Neural progenitor cell (in vitro differentiated cells): ENCODE measurements at places on chromosomes 1 and 21. TPM values are rescaled to one million over a fixed set of nuclear protein-coding genes. Genes with fewer than 3 reads are reported as not detected.

DNA sequence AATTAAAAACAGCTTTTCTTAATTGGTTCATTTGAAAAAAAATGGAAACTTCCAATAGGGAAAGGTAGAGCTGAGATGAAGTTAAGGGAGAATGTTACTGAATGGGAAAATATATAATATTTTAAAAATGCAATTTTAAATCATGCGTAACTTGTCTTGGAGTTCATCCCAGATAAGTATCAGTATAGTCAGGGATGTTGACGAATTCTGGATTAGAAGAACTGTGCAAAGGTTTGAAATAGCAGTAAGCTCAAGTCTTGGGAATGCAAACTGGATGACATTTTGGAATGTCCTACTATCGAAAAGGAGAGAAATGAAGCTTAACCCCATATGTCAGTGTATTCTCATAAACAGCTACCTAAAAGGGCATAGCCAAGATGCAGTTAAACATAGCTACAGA lies 4.0 kb upstream of the ST6GALNAC3 start:
- no peak for DNase-seq

Gene IFI44
- not detected in 2 replicates for total RNA-seq

DNA sequence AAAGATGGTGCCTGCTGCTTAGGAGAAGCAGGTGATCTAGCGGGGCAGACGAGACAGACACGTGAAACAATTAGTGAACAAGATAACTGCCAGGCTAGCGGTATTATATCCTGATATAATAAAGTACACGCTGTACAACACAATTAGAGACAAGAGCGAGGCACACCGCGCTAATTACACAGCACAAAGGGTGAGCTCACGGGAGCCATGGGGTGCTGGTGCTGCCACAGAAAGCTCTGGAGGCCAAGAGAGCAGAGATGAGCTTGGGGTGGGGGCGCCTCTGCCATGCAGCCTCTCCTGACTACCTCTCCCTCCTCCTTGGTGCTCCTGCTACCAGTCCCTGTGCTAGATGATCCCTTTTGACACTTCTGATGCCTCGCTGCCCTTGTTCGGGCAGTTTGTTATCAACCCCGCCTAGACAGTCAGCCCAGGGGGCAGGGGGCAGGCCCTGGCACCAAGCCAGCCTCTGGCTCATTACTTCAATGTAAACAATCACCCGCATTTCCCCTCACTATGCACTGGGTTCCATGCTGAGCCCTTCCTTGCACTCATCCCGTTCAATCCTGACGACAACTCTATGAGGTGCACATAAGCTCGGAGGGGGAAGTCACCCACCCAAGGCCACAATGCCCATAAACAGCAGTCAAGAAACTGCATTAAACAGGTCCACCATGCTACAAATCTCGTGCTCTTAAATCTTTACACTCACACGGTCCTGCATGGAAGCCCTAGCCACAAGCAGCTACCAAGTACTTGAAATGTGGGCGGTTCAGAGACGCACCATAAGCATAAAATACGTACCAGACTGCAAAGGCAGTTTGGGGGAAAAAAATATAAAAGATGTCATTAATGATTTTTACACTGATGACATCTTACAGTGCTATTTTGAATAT lies 103.0 kb downstream of the SSBP3 start:
- DNase-seq, result no peak

GRCh38 chr1:51661081-51661518 lies 44.2 kb downstream of the OSBPL9 start:
- no peak for DNase-seq
